Dorsolateral prefrontal cortex (tissue), 122 donors: ENCODE measurements at places on chromosomes 13 and 19.

- DNase-seq = no peak
Observed at GRCh38 chr19:20250627-20251026, 83.6 kb downstream of the ZNF486 start.

DNA sequence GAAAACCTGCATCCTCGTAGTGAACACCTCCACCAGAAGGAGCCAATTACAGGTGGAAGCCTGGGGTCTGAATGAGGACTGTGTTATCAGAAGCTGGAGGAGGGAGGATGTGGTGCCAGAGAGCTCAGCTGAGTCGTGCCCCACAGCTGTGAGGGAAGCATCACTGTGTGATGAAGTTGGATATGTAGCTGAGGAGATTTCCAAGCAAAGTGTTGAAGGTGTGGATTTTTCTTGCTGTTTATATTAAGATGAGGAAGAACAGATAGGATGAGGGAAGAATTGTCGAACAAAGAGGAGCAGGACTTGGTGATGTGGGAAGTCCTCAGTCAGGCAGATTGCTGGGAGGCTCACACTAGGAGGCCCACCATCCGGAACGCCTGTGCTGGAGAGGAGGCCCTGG lies 4.4 kb downstream of the RAB20 start:
- DNase-seq = no peak

GRCh38 chr13:49213997-49214916 lies 5.9 kb upstream of the MLNR start:
- no peak for DNase-seq

DNA sequence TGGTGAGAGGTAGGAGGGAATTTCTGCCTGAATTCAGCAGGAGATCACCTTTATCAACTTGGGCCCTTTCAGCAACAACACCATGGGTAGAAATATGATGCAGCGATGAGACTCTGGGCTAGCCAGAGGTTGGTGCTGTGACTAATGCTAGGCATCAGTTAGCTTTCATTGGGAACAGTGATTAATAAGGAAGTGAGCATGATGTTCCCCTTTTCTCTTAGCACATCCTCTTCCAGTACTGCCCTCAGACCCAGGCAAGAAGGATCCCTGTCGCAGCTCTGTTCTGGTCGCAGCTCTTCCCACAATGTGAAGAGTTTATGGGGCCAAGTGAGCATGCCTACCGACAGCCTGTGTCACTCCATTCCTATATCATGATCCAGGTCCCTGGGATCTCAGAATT lies 100.5 kb downstream of the FLT1 start:
- no peak for DNase-seq

GRCh38 chr19:14563989-14564651 lies 7.7 kb downstream of the NDUFB7 start:
- DNase-seq = no peak
